ENCODE measurements at places on chromosomes 12 and 14. TPM values are rescaled to one million over a fixed set of nuclear protein-coding genes. Genes with fewer than 3 reads are reported as not detected.

Gene PHLDA1
- total RNA-seq = 169 TPM

Gene SERPINA5
- not detected for total RNA-seq

Gene TAS2R31
- 5.7 TPM for total RNA-seq

Gene ALX1
- 3.8 TPM for total RNA-seq

Gene PLEKHG7
- total RNA-seq = not detected

Gene IFI27L1
- 45.7 TPM for total RNA-seq

Gene HECTD4
- 261 TPM for total RNA-seq

Gene FSCB
- not detected for total RNA-seq

Gene GLT8D2
- not detected for total RNA-seq

Gene DHRS2
- 0.42 TPM for total RNA-seq

Gene DNAH10
- total RNA-seq = 0.66 TPM

Gene KCNC2
- 11.6 TPM for total RNA-seq

Gene TAS2R9
- not detected for total RNA-seq

Gene POTEG
- total RNA-seq = not detected

Gene INHBE
- 18.0 TPM for total RNA-seq

Gene KLRD1
- 0.25 TPM for total RNA-seq

Gene TAS2R50
- 1.3 TPM for total RNA-seq

Gene TMEM253
- 0.64 TPM for total RNA-seq

Gene NTN4
- 0.59 TPM for total RNA-seq

Gene LPCAT3
- total RNA-seq = 53.3 TPM

Gene GMPR2
- total RNA-seq = 55.8 TPM

Gene TTC5
- 37.4 TPM for total RNA-seq

Gene COCH
- 29.0 TPM for total RNA-seq

Gene CCNK
- 47.2 TPM for total RNA-seq

Gene NEDD1
- 11.4 TPM for total RNA-seq

Gene GRIP1
- total RNA-seq = 67.1 TPM

Gene ANG
- total RNA-seq = 1.7 TPM

Gene SERPINA3
- not detected for total RNA-seq

Gene B4GALNT1
- 83.9 TPM for total RNA-seq

Gene HCAR2
- total RNA-seq = not detected

Gene FRMD6
- total RNA-seq = 16.9 TPM

Gene PTPRB
- total RNA-seq = 0.17 TPM

Gene INHBC
- not detected for total RNA-seq

Gene ADAM21
- total RNA-seq = not detected

Gene PTPRQ
- not detected for total RNA-seq

Gene GLI1
- 2.3 TPM for total RNA-seq

Gene LRRC10
- not detected for total RNA-seq

Gene GNG2
- 245 TPM for total RNA-seq

Gene TRIM9
- 11.9 TPM for total RNA-seq

Gene SERPINA6
- not detected for total RNA-seq

Gene GALC
- 16.1 TPM for total RNA-seq

Gene SIX6
- not detected for total RNA-seq

Gene RBP5
- total RNA-seq = 1.2 TPM

Gene LALBA
- not detected for total RNA-seq

Gene C14orf180
- total RNA-seq = not detected

Gene FAIM2
- 3.5 TPM for total RNA-seq

Gene ANKRD33
- total RNA-seq = not detected

Gene ZDHHC22
- 77.3 TPM for total RNA-seq

Gene SVOP
- total RNA-seq = 79.3 TPM

Gene TAS2R10
- total RNA-seq = 0.69 TPM

Gene NKX2-1
- total RNA-seq = not detected

Gene MSI1
- total RNA-seq = 229 TPM

Gene PLA2G1B
- not detected for total RNA-seq

Gene IFI27
- total RNA-seq = 3.7 TPM

Gene NPFF
- total RNA-seq = not detected

Gene TBC1D30
- total RNA-seq = 15.2 TPM
